ENCODE measurements at places on chromosomes 6 and 20.

GRCh38 chr20:61161726-61162390 is 90.2 kb upstream of the CDH4 start:
- DNase-seq, result no peak

GRCh38 chr6:120935908-120936307 is 398.4 kb downstream of the TBC1D32 start:
- no peak for DNase-seq

DNA sequence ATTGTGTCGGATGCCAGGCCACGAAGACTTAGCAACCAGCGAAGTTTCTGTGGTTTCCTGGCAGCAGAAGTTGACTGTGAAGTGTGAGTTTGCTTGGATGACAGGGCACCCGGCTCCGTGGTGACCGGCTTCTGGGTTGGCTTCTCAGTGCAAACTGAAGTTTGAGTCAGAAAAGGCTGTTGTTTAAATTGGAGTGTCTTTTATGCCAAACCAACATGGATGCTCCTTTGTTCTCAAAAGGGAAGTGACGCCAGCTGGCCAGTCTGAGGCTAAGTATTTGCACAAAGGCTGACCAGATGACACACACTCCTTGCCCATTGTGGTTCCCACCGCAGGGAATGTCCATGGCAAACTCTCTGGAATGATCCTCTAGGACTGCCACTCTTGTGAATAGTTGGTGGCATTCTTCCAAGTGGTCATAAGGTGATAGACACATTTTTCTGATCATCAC is 164.8 kb upstream of the QKI start:
- DNase-seq, result no peak

DNA sequence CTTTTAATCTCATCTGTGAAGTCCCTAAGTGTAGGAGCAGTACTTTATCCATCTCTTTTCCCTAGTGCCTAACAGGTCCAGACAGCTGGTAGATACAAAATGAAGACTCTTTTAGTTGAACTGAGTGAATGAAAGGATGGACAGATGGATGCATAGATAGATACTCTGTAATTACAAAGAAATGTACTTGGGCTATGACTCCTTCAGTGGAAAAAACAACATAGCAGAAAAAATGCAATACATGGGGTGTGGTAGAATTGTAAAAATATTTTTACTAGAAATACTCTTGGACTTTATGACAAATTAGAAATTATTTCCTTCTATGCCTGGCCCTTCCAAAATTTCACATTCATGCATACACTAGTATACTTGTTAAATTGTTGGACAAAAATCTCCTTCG is 29.3 kb downstream of the KCNQ5 start:
- DNase-seq, result no peak

DNA sequence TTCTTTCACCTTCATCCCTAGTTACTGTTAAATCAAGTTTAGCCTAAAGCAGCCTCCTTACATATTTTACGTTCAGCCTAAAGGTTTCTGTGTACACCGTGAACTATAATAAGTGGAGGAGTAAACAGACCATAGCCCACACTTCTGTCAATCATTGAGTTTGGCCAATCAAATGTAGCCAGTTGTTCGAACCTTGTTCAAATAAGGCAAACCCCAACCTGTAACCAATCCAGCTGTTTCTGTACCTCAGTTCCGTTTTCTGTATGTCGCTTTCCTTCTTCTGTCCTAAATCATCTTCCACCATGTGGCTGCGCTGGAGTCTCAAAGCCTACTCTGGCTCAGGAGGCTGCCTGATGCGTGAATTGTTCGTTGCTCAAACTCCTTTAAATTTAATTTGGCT is 1.8 kb upstream of the FBXO30 start:
- DNase-seq, result no peak

- no peak for DNase-seq
Measured at GRCh38 chr20:19977373-19977770, 39.8 kb upstream of the NAA20 start.

GRCh38 chr20:57579898-57580447 is 19.1 kb downstream of the PCK1 start:
- no peak for DNase-seq

GRCh38 chr6:167487749-167488664 is 163.1 kb downstream of the TTLL2 start:
- DNase-seq, result no peak

GRCh38 chr20:21714297-21715192 is 9.1 kb downstream of the PAX1 start:
- DNase-seq, result no peak

- DNase-seq, result no peak
Measured at GRCh38 chr20:49043000-49043399, 3.1 kb upstream of the CSE1L start.

- DNase-seq, result no peak
Measured at GRCh38 chr6:135693811-135694370, 157.6 kb upstream of the PDE7B start.

DNA sequence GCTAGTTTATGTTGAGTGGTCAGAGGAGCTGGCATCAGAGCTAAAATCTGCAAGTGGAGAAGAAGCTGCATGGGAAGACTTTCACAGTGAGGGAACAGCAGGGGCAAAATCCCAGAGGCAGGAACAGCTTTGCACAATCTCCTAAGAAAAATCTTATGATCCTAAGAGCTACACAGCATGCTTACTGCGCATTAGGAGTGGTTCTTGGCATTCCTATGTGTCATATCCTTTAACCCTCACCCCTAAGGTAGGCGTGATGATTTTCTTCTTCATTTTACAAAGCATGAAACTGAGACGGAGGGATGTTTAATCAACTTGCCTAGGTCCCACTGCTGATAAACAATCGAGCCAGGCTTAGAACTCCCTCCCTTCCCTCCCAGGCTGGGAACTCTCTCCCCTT is 313.6 kb upstream of the SULF2 start:
- no peak for DNase-seq

GRCh38 chr6:142883011-142883410 is 62.0 kb downstream of the HIVEP2 start:
- no peak for DNase-seq

GRCh38 chr6:76789580-76789979 is 673.7 kb downstream of the HTR1B start:
- DNase-seq, result no peak

DNA sequence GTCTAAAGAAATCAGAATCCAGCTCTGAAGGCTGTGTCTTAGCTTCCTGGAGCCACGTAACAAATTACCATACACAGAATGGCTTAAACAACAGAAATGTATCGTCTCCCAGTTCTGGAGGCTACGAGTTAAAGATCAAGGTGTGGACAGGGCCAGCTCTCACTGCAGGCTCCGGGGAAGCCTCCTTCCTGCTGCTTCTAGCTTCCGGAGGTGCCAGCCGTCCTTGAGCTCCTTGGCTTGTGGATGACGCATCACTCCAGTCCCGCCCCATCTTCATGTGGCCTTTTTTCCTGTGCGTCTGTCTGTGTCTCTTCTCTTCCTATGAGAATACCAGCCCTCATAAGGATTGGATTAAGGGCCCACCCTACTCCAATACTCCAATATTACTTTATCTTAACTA is 319.1 kb upstream of the QKI start:
- DNase-seq, result no peak

DNA sequence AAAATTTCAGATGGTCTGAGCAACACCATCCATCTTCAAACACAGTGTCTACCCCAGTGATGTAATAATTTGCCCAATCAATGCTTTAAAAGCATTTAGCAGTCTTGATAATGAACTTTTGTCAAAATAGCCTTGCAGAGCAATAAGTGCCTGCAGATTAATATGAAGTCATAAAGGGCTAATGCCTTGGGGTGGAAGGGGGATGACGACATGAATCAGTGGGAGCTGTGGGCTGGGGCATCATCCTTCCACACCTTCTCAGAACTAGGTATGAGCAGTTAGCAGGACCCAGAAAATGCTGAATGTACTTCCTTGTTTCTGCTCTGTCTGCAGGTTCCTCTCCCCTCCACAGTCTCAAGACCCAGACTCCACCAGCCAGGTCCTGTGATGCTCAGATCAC is 166.2 kb upstream of the MAFB start:
- no peak for DNase-seq

DNA sequence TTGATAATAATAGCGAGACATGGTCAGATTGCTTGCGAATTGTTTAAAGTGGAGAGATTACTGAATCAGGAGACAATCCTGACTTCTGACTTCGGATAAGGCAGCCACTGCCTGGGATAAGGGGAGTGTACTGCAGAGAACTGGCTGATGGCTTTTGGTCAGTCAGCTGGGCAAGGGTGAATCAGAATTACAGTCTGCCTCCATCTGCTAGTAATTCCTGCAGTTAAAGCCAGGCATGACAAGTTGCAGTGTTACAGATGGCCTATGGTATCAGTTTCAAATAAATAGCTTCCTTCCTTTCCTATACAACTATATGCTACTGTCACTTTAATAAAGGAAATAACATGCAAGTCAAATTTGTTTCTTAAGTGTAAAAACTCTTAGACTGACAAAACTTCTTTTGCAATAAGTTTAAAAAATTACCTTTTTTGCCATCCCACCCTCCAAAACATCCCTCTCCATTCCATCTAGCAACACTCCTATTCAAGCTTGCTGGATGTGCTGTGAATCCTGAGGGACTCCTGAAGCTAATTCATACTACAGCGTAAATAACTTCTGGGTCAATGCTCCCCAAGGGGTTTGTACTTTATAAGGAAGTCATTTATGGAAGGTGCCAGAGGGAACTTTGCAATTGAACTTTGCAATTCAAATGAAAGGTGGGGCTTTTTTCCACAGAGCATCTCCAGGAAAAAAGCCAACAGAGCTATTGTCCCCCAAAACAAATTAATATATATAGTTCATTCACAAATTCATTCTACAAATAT is 245.2 kb downstream of the ADGRB3 start:
- DNase-seq, result no peak

- no peak for DNase-seq
Measured at GRCh38 chr6:168030908-168031307, 33.4 kb downstream of the KIF25 start.

DNA sequence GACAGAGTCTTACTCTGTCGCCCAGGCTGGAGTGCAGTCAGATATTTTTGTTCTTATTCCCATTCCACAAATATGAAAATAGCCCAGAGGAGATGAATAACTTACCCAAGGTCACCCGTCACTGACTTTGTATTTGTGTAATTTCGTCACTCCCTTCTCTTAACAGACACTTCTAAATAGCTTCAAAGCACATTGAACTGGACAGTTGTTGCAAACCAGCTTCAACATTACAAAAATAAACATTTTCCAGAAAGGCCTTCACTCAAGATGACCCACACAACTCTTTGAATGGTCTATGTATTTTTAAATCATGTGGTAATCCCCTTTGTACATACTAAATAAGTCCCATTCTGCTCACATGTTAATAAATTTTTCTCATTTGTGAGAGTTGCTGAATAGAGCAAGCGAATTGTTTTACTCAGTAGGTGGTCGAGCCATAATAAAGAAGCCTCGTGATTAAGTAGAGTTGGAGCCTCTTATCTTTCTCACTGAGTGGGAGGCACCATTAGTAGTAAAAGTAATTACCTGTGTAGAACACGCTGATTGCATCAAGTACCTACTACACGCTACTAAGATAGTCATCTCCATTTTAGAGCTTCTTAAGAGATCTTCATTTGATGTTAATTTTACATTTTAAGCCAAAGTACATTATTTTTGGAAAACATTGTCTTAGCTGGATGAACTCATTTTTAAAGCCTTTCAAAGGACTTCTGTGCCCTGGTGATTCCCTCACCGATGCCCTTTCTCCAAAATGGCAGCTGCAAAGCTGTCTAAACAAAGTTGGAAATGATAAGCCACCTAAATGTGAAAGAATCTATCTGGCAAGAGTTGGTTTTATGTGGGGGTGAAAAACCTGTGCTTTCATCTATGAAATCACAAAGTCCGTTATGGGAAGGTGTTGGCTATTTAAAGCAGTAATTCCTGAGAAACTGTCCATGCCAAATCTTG is 110.0 kb downstream of the TSHZ2 start:
- DNase-seq, result no peak

DNA sequence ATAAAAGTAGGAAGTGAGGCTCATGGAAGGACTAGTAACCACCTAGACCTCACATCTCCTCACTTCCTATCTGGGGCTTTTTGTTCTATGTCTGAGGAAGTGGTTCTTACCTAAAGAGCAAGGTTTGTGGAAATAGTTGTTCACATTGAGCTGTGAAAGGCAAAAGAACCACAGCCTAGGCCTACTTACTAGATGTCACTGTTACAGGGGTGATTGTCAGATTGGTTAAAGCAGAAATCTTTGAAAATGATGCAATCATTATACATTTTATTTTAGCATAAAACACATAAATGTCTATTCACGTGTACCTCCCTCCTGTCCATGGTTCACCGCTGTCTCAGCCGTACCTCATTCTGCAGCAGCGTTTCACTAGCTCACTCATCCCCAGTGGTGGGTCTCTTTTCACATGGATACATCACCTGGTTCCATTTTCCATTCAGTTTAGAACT is 268.8 kb downstream of the TMEM242 start:
- no peak for DNase-seq

DNA sequence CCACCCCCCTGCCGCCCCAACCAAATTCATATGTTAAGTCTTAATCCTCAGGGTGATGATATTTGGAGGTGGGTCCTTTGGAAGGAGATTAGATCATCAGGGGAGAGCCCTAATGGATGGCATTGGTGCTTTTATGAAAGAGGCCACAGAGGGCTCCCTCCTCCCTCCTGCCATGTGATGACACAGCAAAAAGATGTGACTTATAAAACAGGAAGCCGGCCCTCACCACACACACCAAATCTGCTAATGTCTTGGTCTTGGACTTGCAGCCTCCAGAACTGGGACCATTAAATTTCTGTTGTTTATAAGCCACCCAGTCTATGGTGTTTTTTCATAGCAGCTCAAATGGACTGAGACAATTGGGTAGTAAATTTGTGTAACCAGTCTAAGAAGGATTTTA is 176.3 kb downstream of the ADGRG6 start:
- no peak for DNase-seq

DNA sequence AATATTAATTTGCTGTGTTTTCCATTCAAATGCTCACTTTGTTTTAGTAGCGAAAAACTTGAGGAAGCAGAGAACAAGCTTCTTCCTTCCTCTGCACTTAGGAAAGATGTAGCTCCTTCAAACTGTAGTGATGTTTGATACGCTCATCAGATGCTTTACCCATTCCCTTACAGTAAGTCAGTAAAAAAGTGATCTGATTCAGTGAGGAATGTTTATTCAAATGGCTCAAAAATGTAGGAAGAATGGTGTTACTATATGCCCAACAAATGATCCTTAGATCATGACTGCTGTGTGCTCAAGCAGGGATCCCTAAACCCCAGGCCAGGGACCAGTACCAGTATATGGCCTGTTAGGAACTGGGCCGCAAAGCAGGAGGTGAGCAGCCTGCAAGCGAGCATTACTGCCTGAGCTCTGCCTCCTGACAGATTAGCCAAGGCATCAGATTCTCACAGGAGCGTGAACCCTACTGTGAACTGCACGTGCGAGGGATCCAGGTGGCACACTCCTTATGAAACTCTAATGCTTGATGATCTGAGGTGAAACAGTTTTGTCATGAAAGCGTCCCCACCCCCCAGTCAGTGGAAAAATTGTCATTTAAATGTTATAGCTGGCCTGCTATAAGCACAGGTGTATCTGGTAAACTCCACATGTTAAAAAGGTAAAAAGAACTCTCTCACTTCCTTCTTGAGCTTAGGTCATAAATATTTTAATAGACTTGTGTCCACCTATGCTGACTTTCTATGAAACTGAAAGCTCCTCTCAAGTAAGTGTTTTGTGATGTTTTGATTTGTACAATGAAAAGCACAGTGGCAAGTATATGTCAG is 187.2 kb downstream of the FOXC1 start:
- DNase-seq, result no peak

GRCh38 chr6:132742495-132742894 is 15.2 kb downstream of the VNN2 start:
- no peak for DNase-seq

- DNase-seq, result no peak
Measured at GRCh38 chr20:57128044-57128757, 138.2 kb downstream of the BMP7 start.

- no peak for DNase-seq
Measured at GRCh38 chr6:88262332-88262731, 96.2 kb upstream of the CNR1 start.

GRCh38 chr6:163422550-163422949 is 8.0 kb downstream of the QKI start:
- DNase-seq, result no peak

Data from stimulated activated CD8-positive, alpha-beta memory T cell treated with anti-CD3 and anti-CD28 coated beads, Interleukin-15, amount 100 ng/mL, for 4 hours (primary cell).